Activated naive CD4-positive, alpha-beta T cell treated with anti-CD3 and anti-CD28 coated beads for 36 hours (primary cell): ENCODE measurements at places on chromosomes 12 and 14.

DNA sequence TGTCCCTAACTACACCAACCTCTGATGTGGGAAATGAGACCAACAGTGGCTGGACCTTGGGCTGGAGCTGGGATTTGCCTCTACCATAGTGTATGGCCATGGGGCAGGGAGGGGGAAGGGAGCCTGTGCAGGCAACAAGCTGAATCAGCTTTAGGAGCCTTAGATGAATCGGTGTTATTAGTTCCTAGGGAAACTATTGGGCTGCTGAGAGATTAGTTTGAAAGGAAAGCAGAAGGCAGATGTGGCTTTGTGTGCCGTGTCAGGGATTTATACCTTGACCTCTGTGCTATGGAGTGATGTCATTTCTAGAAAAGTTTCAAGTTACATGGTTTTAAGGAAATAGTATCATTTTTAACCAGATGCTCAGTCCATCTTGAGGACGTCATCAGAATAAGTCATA, 19.5 kb upstream of the GAS2L3 start:
- no peak for DNase-seq

DNA sequence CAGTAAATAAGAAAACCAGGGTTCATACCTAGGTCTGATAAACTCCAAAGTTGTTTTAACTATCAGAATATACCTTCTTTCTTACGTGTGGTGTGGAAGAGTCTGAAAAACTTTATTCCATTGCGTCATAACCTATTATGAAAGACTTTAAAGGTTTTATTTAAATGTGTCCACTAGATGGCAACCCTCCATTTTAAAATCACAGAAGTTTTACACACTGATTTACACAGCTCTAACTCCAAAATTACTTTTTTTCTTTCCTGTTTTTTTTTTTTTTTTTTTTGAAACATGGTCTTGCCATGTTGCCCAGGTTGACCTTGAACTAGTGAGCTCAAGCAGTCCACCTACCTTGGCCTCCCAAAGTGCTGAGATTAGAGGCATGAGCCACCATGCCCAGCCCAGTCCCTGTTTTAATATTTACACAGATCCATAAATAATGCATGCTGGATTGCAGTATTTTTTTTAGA, 17.3 kb upstream of the TMPRSS12 start:
- DNase-seq: no peak

GRCh38 chr12:118514297-118514696, 137.9 kb downstream of the SUDS3 start:
- no peak for DNase-seq

GRCh38 chr12:102232036-102232435, 34.4 kb upstream of the PMCH start:
- DNase-seq: no peak

- DNase-seq: no peak
Measured at GRCh38 chr14:103492156-103492925, 30.3 kb downstream of the CKB start.

DNA sequence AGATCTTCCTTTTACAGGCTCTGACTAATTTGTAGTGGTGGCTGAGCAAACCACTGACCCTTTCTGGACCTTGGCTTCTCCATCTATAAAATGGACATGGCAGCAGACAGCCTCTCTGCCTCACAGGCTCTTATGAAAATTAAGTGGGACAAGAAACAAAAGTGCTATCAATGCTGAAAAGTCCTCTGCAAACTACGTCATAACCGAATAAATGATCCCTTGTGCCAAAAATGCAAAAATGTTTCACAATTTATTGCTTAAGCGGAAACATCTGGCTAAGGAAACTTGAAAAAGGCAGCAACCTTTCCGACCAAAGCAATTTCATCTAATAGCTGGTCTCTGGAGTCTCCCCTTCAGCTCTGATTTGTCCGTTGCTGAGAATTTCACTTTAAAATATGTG, 108.5 kb upstream of the PLXNC1 start:
- DNase-seq: no peak

GRCh38 chr14:29102996-29103395, 336.4 kb downstream of the FOXG1 start:
- no peak for DNase-seq

- no peak for DNase-seq
Measured at GRCh38 chr14:97113339-97113738, 316.2 kb downstream of the VRK1 start.

- no peak for DNase-seq
Measured at GRCh38 chr12:44618946-44619345, 257.2 kb downstream of the NELL2 start.

GRCh38 chr14:23057757-23058653, 685 bp upstream of the CDH24 start:
- peak; percentile 92 for DNase-seq

GRCh38 chr12:49187184-49187583, 1.7 kb downstream of the TUBA1A start:
- DNase-seq: no peak

DNA sequence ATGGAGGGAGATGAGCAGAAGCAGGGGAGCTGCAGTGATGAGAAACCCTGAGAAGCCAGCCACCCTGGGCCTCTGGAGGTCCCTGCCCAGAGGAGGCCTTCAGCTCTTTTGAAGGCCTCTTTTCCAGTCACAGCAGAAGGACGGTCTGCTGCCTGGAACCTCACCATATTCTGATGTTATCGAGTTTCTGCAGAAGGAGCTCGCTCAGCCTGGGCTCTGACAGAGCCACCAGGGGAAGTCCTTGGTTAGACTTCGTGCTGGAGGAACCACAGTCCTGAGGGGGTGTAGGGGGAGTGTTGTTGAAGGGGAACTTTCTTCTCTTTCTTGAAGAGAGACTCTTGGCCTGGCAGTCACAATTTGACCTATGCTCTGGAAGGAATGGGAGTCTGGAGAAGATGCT, 25.1 kb upstream of the BATF start:
- DNase-seq: no peak

DNA sequence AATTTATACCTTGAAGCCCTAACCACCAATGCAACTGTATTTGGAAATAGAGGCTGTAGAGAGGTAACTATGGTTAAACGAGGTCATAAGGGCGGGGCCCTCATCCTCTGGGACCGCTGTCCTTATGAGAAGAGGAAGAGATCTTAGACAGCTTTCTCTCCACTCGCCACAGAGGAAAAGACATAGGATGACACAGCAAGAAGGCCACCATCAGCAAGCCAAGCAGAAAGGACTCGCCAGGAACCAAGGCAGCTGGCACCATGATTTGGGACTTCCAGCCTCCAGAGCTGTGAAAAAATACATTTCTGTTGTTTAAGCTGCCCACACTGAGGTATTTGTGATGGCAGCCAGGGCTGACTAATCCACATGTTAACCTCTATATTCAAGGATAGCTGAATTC, 30.4 kb upstream of the BCAT1 start:
- DNase-seq: no peak

- no peak for DNase-seq
Measured at GRCh38 chr14:68896132-68896531, 83.0 kb downstream of the ACTN1 start.

- DNase-seq: no peak
Measured at GRCh38 chr14:100004392-100004791, 60.8 kb upstream of the EVL start.

DNA sequence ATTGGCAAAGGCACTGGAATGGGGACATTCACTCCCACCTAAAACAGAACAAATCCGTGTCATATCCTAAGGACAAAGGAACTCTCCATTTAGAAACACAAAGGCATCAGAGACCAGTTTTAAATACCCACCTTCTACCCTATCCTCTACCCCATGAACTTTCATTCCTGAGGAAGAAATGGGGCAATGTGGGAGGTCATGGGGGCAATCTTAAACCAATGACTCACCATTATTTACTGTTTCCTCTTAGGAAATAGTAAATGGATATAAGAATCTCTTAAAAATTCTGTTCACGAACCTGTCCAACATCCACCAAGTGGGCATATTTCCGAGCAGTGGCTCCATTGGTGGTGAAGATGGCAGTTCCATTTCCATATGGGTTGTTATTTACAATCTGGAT, 19.4 kb downstream of the ALDH6A1 start:
- no peak for DNase-seq

DNA sequence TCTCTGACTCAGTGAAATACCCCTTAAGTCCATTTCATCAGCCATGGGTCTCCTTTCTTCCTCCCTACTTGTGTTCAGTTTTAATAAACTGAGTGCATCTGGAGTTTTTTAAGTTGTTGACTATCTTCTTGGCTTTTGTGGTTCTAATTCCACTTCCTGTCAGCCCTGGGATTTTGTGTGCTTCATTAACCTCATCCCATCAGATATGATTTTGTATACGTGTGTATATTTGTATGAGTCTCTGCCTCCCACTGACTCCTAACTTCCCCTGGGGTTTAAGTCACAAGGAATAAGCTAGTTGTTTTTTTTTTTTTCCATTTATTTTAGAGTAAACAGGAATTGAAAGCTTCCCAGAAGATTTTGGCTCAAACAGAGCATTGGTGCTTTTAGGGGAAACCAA, 62.7 kb downstream of the TTLL5 start:
- no peak for DNase-seq

DNA sequence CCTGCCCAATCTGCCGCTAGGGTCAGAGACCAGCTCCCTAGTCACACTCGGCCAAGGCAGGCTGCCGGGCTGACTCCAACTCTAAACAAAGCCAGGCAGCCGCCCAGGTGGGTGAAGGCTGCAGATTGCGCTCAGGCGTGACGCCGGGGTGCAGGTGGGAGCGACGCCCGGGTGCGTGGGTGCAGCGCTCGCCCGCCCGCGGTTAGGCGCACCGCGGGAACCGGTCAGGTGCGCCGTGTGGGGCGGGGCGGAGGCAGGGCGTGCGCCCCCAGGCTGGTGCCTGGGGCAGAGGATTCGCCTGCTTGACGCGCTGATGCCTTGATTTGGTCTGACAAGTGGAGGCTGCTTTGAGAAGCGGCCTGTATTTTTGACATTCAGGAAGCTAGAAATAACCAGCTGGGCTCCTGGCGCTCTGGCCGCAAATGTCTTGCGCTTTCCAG, 126.7 kb upstream of the HIF1A start:
- DNase-seq: peak; percentile 71

DNA sequence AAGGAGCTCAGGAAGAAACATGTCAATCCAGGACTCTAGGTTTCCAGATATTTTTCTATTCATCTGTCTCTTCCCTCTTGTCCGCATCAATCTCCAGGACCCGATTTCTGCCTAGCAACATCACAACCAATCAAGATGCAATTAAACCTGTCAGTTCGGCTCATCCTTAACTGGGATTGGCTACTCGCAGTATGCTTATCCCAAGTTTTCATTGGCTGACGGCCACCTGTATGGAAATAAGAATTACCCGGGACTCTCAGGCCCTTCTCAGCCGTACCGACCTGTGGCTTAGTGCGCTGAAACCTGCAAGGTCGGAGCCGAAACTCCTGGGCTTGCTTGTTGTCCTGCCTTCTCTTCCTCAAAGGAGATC, 20.4 kb upstream of the ATP5MC2 start:
- DNase-seq: peak; percentile 12

DNA sequence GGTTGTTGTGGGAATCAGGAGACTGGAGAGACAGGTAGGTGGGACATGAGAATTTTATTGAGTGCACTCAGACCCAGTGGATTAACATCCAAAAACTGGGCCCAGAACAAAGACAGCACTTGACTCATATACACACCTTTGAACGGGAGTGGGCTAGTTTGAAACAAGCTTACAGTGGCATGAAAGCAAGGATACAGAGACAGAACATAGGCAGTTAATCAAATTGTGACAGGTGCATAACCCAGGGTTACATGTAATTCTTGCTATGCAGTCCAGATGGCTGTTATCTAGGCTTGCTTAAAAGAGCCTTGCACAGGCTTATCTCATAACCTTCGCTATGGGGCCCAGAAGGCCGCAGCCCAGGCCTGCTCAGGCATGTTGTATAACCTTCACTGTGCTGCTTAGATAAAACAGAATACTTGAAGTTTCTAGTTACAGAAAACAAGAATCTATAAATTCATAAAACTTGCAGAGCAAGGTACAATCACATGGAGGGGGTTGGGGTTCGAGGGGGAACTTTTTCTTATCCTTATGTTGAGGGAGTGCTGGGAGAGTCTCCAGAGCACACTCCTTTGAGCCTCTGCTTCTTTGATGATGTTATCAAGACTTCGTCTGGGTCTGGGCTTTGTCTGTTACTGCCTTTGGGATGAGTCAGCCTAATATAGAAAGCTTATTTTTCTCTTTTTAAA, 81.7 kb downstream of the TNFAIP2 start:
- no peak for DNase-seq

DNA sequence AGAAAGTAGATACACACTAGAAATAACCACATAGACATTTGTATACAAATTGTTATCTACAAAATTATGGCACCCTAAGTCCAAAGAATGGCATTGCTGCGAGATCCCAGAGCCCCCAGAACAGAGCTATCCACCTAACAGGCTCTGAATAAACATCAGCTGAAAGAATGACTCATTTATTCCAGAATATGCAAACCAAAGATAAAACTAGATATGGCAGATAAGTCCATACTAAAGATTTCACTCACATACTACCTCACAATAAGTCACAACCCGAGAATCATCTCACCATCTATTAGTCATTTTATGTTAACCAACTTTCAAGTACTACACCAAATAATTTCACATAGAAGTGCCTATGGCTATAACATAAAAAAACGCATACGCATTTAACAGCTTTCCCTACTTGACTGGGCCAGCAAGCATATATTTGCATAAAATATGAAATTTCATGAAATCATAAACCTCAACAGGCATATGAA, 5.6 kb downstream of the CNIH1 start:
- peak; percentile 16 for DNase-seq

DNA sequence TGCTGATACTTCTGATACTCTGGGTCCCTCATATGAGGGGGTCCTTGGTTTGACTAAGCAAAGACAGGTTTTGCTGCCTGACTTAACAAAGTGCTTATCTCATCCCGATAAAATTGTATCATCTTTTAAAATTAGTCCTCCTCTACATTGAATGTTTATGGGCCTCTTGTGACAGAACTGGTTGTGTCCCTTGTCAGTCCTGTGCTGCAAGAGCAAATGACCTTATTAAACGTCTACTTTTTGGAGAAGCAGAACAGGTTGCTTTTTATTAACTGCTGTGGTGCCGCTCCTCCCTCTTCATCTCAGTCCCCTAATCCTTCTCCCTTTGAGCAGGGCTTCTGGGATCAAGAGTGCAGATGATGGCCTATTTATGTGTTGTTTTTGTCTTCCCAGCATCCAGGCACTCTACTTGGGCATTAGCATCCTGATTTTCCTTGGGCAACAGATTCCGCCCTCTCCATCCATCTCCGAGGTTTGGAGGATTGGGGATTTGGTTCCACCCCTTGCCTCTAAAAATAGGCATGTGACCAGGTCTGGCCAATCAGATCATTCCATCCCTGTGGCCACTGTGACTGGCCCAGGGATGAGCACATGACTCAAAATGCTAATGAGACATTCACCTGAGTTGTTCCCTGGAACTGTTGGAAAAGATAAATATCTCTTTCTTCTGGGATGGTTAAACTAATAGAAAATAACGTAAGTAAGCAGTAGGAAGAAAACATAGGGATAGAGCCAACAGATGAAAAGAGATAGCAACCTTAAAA, 2.9 kb upstream of the DENR start:
- no peak for DNase-seq

- no peak for DNase-seq
Measured at GRCh38 chr12:21413369-21414277, 23.8 kb upstream of the PYROXD1 start.
